Left ventricle myocardium superior (tissue), 1 donor: ENCODE measurements at places on chromosomes 7 and 10. TPM values are rescaled to one million over a fixed set of nuclear protein-coding genes. Genes with fewer than 3 reads are reported as not detected.

Gene TLX1
- not detected for total RNA-seq

Gene ZNF117
- 2.8 TPM for total RNA-seq

GRCh38 chr10:48748573-48748972 lies 63.9 kb downstream of the WDFY4 start:
- DNase-seq, result no peak

- peak; percentile 63 for DNase-seq
Measured at GRCh38 chr10:12333380-12334185, 15.8 kb upstream of the CAMK1D start.

GRCh38 chr7:95397381-95397780 lies 1.2 kb upstream of the PON3 start:
- no peak for DNase-seq

- DNase-seq, result no peak
Measured at GRCh38 chr10:81019029-81019890, 481.6 kb downstream of the SH2D4B start.

DNA sequence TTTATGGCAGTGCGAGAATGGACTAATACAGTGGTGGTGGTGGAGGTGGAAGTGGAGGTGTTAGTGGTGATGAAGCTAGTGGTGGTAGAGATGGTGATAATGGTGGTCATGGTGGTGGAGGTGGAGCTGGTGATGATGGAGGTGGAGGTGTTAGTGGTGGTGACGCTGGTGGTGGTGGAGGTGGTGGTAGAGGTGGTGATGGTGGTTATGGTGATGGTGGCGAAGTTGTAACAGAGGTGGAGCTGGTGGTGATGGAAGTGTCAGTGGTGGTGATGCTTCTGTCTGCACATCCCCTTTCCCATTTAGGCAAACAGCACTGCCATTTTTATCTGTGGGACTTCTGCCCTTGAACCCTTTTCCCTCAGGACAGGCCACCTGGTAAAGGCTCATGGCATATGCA lies 7.4 kb upstream of the PTPRN2 start:
- no peak for DNase-seq

DNA sequence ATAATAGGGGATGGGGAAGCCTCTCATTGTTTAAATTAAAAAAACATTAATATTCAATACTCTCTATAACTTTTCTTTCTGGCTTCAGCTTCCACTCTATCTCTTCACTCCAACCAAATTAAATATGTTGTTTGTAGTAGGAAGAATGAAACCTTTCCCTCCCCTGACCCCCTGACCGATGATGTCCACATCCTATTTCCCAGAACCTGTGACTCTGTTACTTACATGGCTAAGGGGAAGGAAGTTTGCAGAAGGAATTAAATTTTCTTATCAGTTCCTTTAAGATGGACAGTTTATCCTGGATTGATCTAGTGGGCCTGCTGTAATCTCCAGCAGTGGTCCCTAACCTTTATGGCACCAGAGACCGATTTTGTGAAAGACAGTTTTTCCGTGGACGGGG lies 130.0 kb downstream of the PLXDC2 start:
- DNase-seq, result no peak

DNA sequence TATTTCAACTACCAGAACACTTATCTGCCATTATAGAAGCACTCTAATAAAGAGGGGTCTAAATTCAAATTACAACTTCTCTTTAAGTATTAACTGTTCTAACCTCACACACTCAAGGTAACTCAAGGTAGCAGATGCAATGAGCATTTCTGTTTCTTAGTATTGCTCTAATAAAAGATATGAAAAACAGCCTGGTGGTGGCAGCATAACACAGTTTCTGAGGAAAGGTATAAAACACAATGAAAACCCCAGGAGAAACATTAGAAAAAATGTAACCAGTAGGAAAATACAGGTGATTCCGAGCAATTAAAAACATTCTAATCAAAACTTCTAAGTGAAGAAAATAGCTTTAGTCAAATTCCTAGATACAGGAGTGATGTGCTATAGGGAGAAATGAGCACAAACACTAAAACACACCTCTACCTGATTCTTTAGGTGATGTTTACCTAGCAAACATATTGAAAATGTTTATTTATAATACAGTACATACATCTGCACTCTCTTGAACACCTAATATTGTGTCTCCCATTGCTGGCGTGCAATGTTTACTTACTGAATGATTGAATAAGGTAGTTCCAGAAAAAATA lies 3.5 kb downstream of the MKRN1 start:
- DNase-seq, result no peak

- peak; percentile 54 for DNase-seq
Measured at GRCh38 chr10:114767986-114768821, 53.4 kb upstream of the FHIP2A start.
